ENCODE measurements at places on chromosomes 5 and 9.

GRCh38 chr5:16736158-16736995 is 119.6 kb upstream of the RETREG1 start:
- peak; percentile 22 for DNase-seq

DNA sequence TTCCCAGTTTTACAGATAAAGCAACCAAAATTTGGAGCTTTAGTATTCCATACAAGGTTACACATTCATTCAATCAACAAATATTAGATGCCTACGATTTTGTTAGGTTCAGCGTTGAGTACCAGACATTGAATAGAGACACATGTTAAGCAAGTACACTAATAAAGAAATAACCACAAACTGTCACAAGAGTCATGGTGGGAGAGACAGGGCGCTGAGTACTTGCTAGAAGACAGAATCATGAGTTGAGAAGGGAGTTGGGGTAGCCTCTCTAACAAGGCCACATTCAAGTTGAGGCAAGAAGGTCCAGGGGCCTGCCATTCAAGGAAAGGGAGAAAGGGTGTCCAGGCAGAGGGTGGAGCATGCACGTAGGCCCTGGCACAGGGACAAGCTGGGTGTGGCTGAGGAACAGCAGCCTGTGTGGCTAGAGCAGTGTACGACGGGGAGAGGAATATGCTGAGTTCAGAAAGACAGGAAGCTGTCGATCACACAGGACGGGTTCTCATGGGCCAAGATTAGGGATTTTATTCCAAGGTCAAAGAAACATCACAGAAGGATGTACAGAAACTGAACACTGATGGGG is 17.0 kb downstream of the CDK5RAP2 start:
- no peak for DNase-seq

- DNase-seq, result no peak
Measured at GRCh38 chr5:181246276-181247049, 2.8 kb upstream of the RACK1 start.

- DNase-seq, result no peak
Measured at GRCh38 chr5:31273631-31274378, 80.3 kb downstream of the CDH6 start.

DNA sequence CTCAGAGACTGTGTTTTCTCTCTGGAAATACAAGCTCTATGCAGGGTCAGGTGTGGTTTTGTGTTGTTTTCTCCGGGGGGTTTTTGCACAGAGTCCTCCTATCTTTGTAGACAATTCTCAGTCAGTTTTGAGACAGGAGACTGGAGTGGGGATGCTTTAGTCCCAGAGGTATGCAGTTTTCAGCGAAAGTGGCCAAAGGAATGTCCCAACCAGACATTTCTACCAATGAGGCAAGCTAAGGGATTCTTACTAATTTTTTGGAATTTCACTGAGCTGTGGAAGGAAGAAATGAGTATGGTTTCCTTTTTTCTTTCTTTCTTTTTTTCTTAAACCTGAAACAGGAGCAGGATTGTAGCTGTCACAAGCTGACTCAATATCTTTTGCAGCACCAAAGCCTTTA is 35.3 kb upstream of the PLPP1 start:
- no peak for DNase-seq

GRCh38 chr9:134593286-134594077 is 48.1 kb upstream of the COL5A1 start:
- DNase-seq, result no peak

DNA sequence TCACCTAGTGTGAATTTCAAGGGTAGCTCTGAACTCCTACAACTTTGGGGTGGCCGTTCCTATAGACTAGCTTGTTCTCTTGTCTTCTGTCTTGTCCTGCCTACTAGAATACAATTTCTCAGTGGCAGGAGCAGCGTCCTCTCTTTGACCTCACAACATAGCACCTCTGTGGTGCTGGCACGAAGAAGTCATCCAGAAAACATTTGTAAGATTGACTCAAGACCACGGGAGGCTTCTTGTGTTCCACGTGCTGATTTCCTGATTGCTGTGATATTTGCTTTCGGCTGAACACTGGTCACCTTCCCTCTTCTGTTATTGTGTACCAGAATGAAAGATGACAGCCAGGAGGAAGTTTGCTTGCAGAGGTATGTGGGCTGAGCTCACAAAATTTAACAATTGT is 27.0 kb downstream of the SLC1A1 start:
- no peak for DNase-seq

- DNase-seq, result no peak
Measured at GRCh38 chr5:33297760-33298216, 143.0 kb upstream of the TARS1 start.

- no peak for DNase-seq
Measured at GRCh38 chr5:107072967-107073366, 597.8 kb downstream of the EFNA5 start.

DNA sequence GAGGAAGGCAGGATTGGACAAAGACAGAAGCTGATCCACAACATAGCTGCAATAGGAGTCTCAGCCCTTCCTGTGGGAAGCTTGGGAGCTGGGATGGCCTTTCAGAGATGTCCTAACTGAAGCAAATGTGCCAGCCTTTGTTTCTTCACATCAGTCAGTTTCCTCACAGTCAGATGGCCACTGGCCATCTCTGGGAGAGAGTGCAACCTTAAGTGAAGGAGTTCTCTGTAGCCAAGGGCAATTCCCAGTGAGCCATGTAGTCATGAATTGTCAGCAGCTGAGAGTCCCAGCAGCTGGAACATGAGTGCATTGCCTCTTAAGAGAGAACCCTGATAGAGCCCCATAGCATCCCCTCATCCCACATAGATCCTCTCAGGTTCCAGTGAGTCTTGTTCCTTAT is 89.1 kb upstream of the LIFR start:
- no peak for DNase-seq

GRCh38 chr5:79257314-79257713 is 21.4 kb downstream of the JMY start:
- DNase-seq, result no peak

- DNase-seq, result no peak
Measured at GRCh38 chr9:99006979-99007378, 63.3 kb downstream of the COL15A1 start.

GRCh38 chr9:93507768-93508167 is 54.4 kb upstream of the FAM120AOS start:
- DNase-seq, result no peak

GRCh38 chr5:73151766-73152410 is 21.1 kb upstream of the TMEM174 start:
- DNase-seq, result no peak

GRCh38 chr5:148586796-148587195 is 67.5 kb downstream of the HTR4 start:
- DNase-seq, result no peak

GRCh38 chr9:92332577-92333281 is 7.0 kb downstream of the CENPP start:
- DNase-seq, result no peak

DNA sequence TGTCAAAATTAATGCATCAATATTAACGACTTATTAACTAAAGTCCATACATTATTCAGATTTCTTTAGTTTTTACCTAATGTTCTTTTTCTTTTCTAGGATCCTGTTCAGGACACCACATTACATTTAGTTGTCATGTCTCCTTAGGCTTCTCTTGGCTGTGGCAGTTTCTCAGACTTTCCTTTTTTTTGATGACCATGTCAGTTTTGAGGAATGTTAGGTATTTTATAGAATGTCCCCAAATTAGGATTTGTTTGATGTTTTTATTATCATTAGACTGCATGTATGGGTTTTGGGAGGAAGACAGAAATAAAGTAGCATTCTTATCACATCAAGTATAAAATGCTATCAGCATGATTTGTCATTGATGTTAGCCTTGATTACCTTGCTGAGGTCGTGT is 32.0 kb downstream of the ZCCHC7 start:
- no peak for DNase-seq

GRCh38 chr9:22863736-22864135 is 417.1 kb downstream of the DMRTA1 start:
- DNase-seq, result no peak

GRCh38 chr5:149796030-149796429 is 65.9 kb downstream of the PPARGC1B start:
- DNase-seq, result no peak

- no peak for DNase-seq
Measured at GRCh38 chr9:6441269-6441668, 28.3 kb downstream of the UHRF2 start.

DNA sequence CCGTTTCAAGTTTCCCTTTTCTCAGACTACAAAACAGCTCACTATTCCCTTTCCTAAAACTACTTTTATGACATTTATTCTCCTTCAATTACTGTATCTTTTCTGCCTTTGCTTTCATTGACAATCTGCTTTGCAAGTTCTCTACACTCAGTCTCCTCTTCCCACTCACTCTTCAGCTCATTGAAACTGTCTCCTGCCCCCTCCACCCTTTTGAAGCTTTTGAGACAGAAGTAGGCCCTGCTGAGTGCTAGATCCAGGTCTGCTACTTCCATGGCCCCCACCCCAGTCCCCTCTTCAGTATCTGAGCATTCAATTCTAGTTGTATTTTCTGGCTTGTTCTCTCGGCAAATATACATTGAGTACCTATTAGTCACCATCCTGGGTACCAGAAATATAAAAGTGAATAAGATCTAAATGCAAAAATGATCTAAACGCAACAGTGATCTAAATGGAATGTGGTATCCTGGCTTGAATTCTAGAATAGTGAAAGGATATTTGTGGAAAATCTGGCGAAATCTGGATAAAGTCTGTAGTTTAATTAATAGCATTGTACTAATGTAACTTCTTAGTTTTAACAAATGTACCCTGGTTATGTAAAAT is 58.4 kb downstream of the OR2K2 start:
- no peak for DNase-seq

DNA sequence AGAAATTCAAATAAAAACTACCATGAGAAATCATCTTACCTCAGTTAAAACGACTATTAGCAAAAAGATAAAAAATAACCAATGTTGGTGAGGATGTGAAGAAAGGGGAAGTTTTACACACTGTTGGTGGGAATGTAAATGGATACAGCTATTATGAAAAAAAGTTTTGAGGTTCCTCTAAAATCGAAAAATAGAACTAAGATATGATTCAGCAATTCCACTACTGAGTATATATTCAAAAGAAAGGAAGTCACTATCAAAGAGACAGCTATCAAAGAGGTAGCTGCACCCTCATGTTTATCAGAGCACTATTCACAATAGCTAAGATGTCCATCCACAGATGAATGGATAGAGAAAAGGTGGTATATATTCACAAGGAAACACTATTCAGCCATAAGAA is 1888.4 kb downstream of the MAT2B start:
- DNase-seq, result no peak

DNA sequence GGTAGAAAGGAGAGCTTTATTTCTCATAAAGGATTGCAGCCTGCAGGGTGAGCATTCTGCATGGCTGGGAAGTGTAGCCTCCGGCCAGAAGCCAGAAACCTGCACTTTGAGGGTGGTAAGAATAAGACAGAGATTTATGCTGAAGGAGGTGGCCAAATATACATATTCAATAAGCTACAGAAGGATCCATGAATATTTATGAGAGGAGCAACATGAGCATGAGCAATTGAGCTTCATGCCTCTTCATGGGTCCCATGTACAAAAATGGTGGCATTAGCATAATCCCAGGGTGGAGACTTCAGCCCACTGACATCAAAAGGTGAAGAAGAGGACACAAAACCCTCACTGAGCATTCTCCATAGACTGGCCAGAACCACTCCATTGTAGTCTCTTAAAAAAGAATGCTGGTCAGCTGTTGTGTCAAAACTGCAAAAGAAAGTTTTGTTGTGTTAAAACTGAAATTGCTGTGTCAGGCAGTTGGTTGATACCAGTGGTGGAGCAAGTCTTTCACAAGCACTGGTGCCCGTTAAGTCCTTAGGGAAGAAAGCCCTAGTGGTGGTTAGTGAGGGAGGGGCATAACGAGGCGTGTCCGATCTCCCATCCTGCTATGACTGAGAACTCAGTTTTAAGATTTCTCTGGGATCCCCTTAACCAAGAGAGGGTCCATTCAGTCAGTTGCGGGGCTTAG is 160.8 kb upstream of the MAP1B start:
- no peak for DNase-seq

DNA sequence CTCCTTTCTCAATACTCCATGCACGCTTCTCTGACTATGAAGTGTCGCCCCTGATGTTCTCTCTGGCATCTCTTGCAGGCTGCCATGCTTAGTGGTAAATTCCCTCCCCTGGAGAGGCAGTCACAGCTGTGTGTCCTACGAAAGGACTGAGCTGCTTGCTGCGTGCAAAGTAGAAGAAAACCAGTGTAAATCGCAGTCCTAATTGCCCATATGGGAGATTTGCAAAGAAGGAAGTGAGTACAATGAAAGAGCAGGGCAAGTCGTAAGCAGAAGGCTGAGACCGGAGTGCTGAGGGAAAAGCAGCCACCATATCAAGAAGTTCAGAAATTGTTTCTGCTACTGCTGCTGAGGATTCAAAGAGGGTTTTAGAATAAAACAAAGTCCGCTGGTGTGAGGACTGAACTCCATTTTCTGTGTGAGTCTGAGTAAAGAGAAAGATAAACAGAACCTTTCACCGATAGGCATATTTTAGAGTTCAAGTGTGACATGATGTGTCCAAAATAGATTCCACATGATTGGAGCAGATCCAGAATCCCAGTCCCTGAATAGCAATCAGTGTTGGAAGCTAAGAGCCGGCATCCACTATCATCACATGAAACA is 507.8 kb upstream of the MPDZ start:
- no peak for DNase-seq

- no peak for DNase-seq
Measured at GRCh38 chr9:77945798-77946197, 85.8 kb downstream of the GNAQ start.

DNA sequence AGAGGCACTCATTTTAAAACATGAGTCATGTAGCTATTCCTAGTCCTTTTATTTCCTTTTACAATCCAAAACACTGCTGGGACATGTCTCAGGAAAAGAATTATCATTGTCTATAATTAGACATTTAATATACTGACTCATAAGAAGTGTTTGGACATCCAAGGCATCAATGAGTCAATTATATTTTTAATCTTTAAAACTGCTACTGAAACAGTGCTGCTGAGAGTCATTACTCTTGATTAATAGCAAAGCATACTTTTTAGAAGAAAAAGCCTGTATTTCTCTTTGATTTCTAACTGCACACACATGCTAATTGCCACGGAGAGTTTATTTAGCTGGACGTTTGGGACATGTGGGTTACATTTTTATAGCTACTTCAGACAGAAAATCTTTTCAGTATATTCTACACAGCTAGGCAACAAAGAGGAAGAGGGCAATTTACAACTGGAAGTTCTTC is 1249.0 kb upstream of the CDH18 start:
- DNase-seq, result no peak

DNA sequence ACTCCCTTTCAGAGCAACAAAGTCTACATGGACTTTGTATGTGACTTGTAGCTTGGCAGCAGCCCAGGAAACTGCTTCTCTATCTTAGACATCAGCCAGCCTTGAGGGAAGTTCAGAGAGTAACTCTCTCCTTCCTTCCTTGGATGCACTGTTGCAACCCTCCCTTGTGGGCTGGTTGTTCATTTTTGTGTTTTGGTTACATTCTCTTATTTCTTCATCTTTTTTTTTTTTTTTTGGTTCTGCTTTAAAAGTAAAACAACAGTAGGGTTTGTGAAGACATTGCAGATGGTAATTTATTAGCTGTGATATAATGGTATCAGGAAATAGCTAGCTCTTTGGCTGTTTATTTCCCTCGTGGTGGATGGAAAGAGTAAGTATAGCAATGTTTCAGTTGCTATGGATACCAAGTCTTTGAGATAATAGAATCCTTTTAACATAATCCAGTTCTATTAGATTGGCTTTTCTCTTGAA is 97.9 kb upstream of the MAMDC2 start:
- no peak for DNase-seq

GRCh38 chr5:1097381-1097987 is 14.4 kb downstream of the SLC12A7 start:
- DNase-seq, result no peak
